ENCODE measurements at places on chromosomes 12 and 14.
A peak's percentile ranks its signal among the peaks of the same experiment; 100 is the strongest.

DNA sequence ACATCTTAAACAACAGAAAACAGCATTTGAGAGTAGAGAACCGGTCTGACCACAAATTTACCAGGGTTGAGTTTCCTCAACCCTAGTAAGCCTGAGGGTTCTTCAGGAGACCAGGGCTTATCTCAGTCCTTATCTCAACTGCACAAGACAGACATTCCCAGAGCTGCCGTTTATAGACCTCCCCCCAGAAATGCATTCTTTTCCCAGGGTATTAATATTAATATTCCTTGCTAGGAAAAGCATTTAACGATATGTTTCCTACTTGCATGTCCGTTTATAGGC is 12.3 kb downstream of the TMEM117 start:
- no peak for DNase-seq

DNA sequence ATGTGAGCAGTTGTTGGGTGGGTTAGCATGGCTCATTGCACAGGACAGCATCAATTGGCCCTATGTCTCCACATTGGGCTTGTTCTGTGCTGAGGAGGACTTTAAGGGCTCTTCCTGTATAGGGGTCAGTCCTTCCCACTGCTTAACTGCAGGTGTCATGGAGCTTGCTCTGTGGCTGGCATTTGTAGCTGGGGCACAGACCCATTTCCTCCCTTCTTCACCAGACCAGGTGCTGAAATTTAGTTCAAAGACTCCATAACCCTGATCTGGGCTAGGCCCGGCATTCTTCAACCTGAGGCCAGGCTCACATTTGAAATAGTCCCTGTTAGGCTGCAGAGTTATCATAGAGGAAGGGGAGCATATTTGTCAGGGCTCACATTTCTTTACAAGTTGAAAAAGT is 12.8 kb downstream of the CHST11 start:
- DNase-seq = no peak

GRCh38 chr12:58455136-58455535 is 465.2 kb downstream of the LRIG3 start:
- no peak for DNase-seq

GRCh38 chr12:108318472-108319275 is 20.4 kb downstream of the CMKLR1 start:
- DNase-seq = no peak

DNA sequence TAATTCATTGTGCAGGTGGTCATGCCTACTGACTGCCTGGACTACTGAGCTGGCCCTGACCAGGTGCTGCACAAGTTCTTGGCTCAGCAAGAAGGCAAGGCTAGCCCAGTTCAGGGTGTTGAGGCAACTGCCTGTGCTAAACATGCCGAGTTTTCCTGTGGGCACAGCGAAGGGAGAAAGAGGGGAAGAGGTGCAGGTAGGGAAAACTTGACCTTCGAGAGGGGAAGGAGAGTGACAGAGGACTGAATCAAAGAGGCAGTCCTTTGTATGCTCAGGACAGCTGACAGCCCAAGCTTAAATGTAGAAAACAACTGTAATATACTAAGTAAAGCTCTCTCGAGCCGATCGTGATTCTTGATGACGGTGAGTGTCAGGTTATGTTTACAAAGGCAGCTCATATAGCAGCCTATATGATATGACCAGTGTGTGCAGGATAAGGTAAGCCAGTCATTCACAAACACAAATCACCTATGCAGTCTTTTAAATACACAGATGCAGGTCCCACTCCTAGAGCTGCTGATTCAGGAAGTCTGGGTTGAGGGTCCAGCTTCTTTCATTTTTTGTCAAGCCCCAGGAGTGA is 2.6 kb downstream of the IRAK3 start:
- no peak for DNase-seq

DNA sequence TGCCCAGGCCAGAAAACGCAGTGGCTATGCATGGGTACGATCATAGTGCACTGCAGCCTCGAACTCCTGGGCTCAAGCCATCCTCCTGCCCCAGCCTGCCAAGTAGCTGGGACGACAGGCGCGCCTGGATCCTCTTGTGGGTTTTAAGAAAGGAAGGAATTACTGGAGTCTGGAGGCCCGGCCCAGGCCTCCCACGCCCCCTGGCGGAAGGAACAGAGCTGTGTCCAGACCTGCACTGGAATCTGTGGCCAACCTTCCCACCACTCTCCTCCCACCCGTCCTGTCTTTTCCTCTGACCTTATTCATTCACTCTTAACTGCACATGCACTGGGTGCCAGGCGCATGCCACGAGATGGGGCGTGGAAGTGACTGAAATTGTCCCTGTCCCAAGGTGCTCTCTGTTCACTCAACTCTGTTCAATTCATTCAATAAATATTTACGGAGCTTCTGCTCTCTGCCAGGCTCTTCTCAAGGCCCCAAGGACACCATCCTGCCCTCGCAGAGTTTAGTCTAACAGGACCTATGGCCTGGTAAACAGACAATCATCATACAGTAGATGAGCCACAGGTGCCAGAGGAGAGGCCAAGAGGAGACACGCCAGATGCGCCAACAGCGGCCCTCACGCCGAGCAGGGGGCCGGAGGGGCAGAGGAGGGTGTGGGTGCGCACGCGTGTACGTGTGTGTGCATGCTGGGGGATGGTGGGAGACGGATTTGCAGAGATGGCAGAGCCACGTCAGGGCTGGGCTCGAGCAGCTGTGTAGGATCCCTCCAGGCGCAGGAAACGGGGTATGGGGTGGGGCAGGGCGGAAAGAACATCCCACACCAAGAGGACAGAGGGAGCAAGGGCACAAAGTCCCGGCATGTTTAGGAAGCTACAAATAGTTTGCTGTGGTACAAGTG is 13.7 kb upstream of the TMEM106C start:
- DNase-seq = peak; percentile 80

- no peak for DNase-seq
These were observed 85.2 kb upstream of the MYF6 start for GRCh38 chr12:80622271-80622670.

DNA sequence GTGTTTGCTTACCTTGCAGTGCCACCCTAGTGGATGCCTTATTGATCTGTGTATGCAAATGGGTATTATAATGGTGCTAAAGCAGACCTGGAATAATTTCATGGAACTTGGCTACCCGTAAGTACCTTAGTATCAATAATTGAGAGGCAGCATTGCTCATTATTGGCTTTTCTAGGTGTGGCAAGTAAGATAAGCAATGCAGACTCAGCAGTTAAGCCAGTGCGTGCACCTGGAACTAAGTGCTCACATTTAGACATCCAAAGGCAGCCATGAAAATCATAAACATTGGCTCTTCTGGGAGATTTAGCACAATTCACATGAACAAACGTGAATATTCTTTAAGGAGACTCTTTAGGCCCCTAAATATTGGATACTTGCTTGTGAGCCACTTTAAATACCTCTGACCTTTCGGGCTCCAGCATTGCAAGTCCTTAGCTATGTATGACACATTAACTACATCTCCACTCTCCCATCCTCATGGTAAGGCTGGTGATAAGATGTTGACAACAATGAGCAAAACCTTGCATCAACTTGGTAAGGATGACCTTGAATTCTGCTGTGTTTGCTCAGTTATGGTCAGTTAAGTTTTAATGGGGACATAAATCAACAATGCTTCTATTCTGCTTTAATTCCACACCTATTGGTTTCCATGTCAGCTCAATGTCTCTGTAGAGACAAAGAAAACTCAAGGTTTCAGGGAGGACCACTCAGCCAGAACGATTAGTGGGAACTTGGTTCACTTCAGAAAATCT is 112.0 kb downstream of the SLC5A8 start:
- DNase-seq = no peak

- no peak for DNase-seq
These were observed 7.5 kb upstream of the RASSF9 start for GRCh38 chr12:85843606-85844310.

DNA sequence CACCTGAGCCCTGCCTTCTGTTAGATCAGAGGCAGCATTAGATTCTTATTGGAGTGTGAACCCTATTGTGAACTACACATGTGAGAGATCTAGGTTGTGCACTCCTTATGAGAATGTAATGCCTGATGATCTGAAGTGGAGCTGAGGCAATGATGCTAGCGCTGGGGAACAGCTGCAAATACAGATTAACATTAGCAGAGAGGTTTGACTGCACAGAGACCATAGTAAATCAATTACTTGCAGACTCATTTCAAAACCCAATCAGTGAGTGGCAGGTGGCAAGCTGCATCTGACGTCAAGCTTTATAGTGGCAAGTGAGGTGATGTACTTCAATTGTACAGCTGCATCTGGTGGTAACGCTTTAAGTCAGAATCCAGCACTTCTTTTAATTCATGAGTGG is 141.6 kb downstream of the GPHN start:
- no peak for DNase-seq

DNA sequence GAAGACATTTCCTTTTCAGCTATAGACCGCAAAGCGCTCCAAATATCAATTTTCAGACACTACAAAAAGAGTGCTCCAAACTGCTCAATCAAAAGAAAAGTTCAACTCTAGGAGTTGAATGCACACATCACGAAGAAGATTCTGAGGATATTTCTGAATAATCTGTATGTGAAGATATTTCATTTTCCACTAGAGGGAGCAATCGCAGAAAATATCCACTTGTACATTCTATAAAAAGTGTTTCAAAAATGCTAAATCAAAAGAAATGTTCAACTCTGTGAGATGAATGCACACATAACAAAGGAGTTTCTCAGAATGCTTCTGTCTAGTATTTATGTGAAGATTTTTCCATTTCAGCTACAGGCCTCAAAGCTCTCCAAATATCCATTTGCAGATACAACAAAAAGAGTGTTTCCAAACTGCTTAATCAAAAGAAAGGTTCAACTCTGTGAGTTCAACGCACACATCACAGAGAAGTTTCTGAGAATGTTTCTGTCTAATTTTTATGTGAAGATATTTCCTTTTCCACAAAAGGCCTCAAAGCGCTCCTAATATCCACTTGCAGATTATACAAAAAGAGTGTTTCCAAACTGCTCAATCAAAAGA is 643.8 kb upstream of the ALG10B start:
- DNase-seq = no peak

DNA sequence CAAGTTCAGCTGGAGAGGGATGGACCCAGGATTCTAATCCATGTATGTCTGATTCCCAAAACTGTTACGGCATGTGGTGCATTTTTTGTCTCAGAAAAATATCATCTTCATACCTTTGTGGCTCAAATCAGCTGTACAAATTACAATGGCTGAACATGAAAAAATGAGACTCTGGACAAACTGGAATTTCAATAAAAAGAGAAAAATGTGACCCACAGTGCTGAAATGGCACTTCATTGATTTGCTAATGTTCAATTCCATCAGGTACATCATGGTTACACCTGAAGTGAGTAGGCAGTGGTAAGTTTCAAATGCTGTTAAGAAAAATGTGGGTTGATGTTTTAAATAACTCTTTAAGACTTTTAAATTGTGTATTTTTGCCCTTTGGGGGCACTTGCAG is 165.6 kb upstream of the CAND1 start:
- DNase-seq = no peak

DNA sequence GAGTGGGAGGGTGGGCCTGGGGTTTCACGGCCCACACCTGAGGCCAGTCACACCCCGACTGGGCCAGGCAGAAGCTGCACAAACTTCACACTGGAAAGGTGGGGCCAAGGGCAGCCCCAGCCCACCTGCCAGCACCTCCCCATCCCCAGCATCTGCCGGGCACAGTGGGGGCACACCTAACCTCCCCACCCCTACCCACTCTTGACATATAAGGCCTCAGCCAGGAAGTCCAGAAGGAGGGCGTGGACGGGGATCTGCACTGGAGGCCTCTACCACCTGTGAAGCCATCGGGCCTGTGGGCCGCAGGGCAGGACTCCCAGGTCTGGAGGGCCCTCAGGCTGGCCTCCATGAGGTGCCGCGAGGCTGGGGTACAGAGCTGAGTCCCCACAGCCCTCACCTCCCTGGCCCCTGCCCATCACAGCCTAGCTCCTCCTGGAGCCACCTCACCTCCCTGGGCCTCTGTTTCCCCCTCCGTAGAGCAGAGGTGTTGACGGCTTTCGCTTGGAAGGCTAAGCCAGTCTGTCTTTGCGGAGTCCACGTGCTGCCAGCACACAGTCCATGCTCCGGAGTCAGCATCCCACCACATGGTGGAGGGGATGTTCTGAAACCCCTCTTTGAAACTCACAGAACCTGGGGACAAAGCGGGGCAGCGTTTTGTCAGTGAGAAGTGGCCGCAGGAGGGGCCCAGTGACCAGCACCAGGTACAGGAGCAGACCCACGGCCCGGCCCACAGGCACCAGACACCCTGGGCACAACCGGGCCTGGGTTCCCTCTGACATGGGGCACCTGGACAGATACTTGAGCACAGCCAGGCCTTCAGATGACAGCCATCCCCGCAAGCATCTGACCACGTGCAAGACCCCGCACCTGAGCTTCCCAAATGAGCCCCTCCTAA is 38.2 kb upstream of the INF2 start:
- no peak for DNase-seq

- no peak for DNase-seq
These were observed 101.8 kb upstream of the EIF5 start for GRCh38 chr14:103232031-103232808.

DNA sequence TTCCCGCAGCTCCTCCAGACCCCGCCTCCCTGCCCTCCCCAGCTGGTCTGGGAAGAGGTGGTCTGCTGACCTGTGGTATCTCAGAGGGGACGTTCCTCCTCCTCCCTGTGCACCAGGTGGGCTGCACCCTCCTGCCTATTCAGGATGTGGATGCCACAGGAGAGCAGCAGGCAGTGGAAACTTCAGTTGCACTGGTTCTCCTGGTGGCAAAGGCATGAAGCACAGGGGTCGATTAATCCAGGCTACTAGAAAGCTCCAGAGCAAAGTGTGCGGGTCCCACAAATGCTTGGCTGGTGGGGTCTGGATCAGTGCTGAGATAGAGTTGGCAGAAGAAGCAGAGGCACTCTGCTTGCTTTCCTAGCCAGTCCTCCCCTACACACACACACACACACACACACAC is 197.0 kb downstream of the SLC41A2 start:
- DNase-seq = no peak

- no peak for DNase-seq
These were observed 141.0 kb downstream of the SLC16A7 start for GRCh38 chr12:59736786-59737185.

DNA sequence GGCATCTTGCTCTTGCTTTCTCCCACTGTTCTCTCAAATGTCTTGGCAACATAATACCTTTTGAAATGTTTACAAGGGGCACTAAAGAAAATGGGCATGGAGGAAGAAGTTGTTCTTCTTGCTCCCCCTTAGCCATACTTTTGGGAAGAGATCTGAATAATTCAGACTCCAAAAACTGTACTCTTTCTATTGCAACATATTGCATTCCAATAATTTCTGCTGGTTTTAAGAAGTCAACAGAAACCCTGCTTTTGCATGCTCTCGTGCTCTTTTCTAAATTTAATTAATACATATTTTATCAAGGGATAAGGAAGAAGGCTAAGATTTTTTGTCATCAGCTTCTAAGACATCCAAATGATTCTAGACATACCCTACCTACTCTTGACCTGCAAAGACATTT is 409.9 kb upstream of the SOX5 start:
- no peak for DNase-seq

- no peak for DNase-seq
These were observed 32.0 kb downstream of the CHGA start for GRCh38 chr14:92954933-92955332.

DNA sequence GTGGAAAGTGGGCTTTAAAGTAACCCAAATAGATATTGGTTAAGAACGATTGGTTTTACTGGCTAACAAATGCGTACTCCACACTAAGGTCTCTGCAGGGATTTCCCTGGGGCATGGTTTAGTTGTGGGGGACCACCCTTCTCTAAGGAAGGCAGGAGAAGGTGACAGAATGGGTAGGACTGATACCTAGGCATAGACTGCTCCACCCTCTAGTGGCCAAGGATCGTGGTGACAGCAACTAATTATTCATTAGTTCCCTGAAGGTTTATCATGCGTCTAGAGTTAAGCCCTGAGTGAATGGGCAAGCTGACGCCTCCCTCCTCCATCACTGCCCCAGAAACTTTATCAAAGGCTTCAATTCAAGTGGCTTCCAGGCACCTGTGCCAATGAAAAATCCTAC is 9.1 kb downstream of the FAM181A start:
- no peak for DNase-seq

Measured in left forelimb (tissue), 1 donor.